Hematopoietic multipotent progenitor cell treated with erythropoietin and hydrocortisone succinate and interleukin-3 and kit ligand, for 6 days (in vitro differentiated cells): ENCODE measurements at places on chromosomes 6 and 20.
A peak's percentile ranks its signal among the peaks of the same experiment; 100 is the strongest.

DNA sequence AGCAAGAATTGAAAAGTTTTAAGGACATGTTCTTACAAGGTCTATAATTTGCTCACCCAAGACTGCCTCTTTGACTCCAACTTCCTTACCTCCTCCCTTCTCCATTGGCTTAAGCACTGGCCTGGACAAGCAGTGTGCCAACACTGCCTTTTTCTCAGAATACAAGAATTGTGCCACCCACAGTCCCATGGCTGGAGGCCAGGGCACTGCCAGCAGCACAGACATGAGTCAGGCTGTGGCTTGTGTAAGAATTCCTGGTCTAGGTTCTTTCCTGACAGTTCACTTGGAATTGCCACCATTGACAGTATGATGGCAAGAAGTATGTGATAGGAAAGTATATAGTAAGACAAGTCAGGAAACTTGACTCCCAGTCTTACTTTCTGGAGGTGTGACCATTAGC is 202.7 kb upstream of the MARCKS start:
- DNase-seq = no peak

- no peak for DNase-seq
These were observed 44.5 kb downstream of the MDGA1 start for GRCh38 chr6:37653229-37653628.

- peak; percentile 92 for DNase-seq
These were observed 573 bp downstream of the SNX3 start for GRCh38 chr6:108260126-108260808.

DNA sequence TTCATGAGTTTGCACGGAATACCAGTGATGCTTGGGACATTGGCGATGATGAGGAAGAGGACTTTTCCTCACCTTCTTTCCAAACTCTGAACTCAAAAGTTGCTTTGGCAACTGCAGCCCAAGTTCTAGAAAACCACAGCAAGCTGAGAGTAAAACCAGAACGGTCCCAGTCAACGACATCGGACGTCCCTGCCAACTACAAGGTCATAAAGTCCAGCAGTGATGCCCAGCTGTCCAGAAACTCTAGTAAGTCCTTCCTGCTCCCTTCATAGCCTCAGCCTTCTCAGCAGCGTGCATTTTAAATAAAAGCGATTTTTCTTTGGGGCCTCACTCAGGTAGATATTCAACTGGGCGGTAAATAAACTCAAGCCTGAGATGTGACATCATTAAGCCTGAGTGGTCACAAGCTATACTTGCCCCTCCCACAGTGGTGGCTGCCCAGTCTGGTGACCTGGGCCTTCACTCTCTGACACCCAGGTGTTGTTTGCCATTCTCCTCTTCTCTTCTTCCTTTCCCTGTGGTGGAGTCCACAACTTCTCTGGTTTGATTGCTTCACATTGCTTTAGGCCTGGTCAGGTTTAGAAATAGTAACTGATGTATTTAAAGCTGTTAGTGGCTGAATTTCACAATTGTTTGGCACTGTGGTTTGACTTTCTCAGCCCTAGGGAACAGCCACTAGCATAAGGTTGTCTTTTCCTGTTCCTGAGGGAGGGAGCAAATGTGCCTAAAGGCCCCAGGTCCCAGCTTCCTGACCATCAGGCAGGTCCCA is 21.6 kb upstream of the TMEM217 start:
- peak; percentile 71 for DNase-seq

- no peak for DNase-seq
These were observed 12.9 kb upstream of the IGF2R start for GRCh38 chr6:159955945-159956361.

DNA sequence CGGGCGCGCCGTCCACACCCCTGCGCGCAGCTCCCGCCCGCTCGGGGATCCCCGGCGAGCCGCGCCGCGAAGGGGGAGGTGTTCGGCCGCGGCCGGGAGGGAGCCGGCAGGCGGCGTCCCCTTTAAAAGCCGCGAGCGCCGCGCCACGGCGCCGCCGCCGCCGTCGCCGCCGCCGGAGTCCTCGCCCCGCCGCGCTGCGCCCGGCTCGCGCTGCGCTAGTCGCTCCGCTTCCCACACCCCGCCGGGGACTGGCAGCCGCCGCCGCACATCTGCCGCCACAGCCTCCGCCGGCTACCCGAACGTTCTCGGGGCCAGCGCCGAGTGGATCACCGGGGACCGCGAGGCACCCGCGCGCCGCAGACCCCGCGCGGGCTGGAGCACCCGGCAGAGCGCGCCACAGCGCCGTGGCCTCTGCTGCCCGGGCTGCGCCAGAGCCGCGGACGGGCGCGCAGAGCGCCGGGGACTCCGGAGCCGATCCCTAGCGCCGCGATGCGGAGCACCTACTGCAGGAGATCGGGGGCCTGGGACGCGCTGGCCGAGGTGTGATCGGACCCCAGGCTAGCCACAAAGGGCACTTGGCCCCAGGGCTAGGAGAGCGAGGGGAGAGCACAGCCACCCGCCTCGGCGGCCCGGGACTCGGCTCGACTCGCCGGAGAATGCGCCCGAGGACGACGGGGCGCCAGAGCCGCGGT is at the start of gene BMP2:
Gene BMP2 (plus strand): TSS at position 151 of the 692 bp plus-strand sequence. CDS start 2,441 bp downstream, outside the sequence.
- peak; percentile 47 for DNase-seq

- no peak for DNase-seq
These were observed 363.6 kb upstream of the POU3F2 start for GRCh38 chr6:98470821-98471220.

DNA sequence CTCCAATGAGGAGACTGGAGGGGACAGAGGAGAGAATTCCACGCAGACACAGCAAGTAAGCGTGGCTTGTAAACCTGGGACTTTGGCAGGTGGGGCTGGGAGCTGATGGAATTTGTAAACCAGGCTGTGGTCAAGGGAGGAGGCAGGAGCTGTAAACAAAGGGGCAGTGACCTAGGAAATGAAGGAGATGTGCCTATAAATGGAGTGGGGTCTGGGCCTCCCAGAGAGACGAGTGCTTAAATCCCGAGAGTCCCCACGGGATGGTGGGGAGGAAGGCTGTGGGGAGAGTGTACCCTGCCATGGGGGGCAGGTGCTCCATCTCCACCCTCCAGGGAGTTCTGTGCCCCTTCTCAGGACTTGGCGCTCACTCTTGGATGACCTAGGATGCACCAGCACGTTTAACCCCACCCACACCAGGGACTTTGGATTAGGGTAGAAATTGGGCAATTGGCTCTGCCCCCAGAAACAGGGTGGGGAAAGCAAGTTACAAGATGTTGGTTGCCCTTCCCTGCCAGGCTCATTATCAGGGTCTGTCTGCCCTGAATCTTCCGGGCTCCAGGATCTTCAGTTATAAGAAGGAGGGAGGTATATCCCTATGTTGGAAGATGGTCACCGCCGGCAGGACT is 4.0 kb upstream of the DHX16 start:
- DNase-seq = peak; percentile 35

GRCh38 chr20:46599227-46599987 is 49.0 kb upstream of the OCSTAMP start:
- peak; percentile 21 for DNase-seq

- no peak for DNase-seq
These were observed 904 bp downstream of the MDFI start for GRCh38 chr6:41638935-41639808.

GRCh38 chr20:58651946-58652605 is 993 bp downstream of the STX16 start:
- peak; percentile 84 for DNase-seq

GRCh38 chr6:111192911-111193555 is 105.7 kb downstream of the SLC16A10 start:
- DNase-seq = no peak

GRCh38 chr6:140068801-140069200 is 694.4 kb upstream of the CITED2 start:
- DNase-seq = no peak

GRCh38 chr20:31663838-31664695 is 26.4 kb downstream of the COX4I2 start:
- DNase-seq = no peak

DNA sequence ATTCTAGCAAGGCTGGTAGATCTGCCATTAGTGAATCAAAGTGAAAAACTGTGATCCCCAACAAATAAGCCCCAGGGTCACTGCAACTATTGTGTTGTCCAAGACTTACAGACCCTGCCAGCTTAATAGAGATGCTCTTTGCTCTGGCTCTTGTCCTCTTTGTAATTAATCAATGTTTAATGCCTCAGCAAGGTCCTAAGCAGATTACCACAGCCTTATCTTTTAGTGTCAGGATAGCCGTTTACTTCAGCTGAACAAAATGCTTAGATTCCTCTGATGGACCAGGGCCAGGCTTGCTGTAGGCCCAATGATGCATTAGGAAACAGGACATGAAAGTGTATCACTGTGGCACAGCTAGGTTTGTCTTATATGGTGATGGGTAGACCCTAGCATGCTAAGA is 353.3 kb downstream of the HACE1 start:
- DNase-seq = no peak
